Stimulated activated naive CD4-positive, alpha-beta T cell treated with Interleukin-2 at 50 U/mL for 16 hours (primary cell): ENCODE measurements at places on chromosomes 2 and 18.

DNA sequence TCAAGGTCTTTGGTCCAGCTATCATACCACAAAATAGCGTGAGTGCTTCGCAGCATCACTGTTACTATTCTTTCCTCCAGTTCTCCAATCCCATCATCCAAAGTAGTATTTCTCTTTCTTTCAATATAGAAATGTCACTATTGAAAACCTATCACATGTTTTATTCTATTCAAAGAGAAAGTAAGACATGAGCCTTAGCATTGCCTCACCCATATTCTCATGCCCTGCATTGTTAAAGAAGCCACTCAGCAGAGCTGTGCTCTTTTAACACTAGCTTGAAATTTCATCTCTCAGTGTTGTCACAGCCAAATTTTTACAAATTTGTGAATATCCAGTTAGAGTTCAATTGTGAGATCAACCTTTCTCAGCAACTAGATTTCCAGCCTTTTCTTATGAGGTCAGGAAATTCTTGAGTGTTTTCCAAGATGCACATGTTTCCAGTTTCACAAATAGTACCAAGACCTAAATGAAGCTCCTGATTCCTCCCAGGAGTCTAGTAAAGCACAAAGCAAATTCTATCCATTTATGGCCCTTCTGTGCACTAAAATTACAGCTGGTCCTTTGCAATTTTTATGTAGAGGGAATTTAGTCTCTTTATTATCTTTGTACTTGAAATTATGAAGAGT lies 343.7 kb downstream of the SPAG16 start:
- DNase-seq, result no peak

DNA sequence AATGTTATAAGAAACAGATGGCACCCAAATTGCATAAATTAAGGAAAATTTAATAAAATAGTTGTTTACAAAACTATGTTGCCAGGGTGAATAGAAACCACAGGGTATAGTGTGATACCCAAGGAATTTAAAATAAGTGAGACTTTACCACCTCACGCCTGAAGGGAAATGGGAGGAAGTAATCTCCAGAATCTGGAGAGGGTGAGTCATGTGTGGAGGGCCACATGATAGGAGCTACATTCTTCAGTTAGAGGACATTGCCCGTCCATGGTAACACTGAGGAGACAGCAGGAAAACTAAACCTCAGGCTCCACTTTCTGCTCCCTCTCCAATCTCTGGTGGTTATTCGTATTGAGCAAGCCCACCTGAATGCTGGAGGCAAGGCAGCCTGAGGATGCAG lies 97.2 kb upstream of the NXPH2 start:
- DNase-seq, result no peak

DNA sequence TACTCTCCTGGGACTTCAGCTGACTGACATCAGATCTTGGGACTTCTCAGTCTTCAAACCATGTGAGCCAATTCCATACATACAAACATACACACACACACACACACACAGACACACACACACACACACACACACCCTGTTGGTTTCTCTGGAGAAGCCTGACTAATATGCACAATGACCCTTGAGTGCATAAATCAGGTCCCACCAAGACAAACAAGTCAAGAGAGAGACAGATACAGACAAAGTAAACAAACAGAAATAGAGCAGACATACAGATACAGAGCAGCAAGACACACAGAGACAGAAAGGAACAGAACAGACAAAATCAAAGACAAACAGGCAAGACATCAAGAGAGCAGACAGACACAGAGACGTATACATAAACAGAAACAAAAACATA lies 43.8 kb upstream of the DDX18 start:
- DNase-seq, result no peak

DNA sequence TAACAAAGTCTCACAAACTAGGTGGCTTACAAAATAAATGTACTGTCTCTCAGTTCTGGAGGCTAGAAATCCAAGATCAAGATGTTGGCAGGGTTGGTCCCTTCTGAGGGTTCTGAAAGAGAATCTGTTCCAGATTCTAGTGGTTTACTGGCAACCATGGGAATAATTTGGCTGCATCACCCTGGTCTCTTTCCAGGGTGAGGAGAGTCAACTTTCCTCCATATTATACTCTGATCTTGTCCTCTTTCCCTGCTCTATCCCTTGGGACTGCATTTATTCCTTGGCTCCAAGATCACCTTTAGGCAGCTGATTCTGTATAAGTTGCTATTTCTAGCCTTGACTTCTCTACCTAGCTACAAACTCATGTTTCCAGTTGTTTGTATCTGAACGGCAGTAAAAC lies 35.2 kb downstream of the SLC40A1 start:
- DNase-seq, result no peak

- no peak for DNase-seq
Observed at GRCh38 chr2:230781130-230781797, 68.6 kb downstream of the CAB39 start.

- no peak for DNase-seq
Observed at GRCh38 chr2:237490009-237490711, 3.1 kb downstream of the MLPH start.

DNA sequence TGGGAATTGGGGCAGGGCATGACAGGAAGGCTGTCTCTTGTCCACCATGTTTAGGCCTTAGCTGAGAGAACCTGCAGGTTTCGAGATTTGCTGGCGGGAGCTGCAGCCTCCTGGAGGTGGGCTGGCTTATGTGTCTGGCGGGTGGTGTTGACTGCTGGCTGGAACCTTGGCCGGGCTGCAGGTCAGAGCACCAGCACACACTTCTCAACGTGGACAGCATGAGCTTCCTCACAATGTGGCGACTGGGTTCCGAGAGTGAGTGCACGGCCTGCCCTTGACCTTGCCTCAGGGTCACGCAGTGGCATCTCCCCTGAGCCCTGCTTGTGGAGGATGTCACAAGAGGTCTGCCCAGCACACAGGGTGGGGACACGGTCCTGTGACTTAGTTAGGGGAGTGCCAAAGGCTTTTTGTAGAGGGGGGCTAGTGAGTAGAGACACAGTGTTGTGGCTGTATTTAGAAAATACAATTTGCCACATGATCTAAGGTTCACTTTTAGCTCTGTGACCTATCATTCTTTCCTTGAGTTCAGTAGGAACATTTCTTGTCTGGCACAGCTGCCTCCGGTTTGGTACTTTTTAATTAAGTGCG lies 134.8 kb downstream of the SEPTIN10 start:
- no peak for DNase-seq

GRCh38 chr2:202564226-202564625 lies 70.5 kb upstream of the FAM117B start:
- no peak for DNase-seq

GRCh38 chr18:25164211-25164847 lies 187.6 kb downstream of the ZNF521 start:
- no peak for DNase-seq

DNA sequence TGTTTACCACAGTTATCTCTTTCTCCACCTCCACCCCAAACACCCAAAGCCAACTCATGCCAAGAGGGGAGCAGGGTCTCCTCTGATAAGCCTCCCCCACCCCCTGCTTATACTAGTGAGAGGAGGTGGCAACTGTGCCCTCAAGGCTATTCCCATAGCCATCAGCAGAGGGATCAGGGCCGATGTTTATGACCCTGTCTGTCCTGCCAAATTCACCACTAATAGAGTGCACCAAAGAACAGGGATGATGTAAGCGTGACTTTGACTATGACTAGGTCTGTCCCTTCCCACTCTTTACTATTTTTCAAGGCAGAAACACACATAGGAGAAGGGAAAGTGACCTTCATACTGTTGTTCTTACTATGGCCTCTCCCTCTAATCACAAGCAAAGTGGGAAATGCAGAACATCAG lies 74.6 kb downstream of the CLHC1 start:
- DNase-seq, result no peak

- no peak for DNase-seq
Observed at GRCh38 chr2:217294211-217294610, 434.3 kb upstream of the TNP1 start.

DNA sequence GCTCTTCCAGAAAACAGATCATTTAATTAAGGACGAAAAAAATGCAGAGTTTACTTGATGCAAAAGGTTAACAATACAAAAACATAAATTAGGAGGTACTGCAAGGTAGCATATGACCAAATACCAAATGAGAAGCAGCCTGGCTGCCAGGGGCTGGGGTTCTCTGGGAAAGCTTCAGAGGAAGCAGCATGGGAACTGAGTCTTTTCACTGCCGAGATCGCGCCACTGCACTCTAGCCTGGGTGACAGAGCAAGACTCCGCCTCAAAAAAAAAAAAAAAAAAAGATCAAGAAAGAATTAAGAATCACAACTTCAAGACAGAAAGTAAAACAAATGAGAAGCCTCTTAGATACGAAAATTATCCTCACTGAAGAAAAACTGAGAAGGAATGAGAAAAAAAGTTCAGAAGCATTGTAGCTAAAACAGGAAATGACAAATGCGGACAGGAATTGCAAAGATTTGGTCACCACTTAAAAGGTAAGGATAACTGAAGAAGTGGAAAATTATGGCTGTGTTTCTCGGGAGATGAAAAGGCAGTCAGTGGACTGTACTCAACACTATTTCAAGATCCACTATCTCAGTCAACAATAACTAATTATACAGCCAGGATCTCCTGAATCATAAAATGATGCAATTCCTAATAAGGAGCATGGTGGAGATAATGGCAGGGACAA lies 4.3 kb downstream of the SEPTIN10 start:
- no peak for DNase-seq

- no peak for DNase-seq
Observed at GRCh38 chr2:84290537-84290936, 168.5 kb downstream of the SUCLG1 start.
